ENCODE measurements at places on chromosomes 3 and 15.
A peak's percentile ranks its signal among the peaks of the same experiment; 100 is the strongest.

- DNase-seq, result no peak
Measured at GRCh38 chr3:170614214-170614966, 28.5 kb upstream of the SLC7A14 start.

- DNase-seq, result no peak
Measured at GRCh38 chr3:111863942-111864694, 5.1 kb downstream of the PHLDB2 start.

GRCh38 chr3:43729707-43730414, 39.1 kb downstream of the ABHD5 start:
- DNase-seq, result no peak

DNA sequence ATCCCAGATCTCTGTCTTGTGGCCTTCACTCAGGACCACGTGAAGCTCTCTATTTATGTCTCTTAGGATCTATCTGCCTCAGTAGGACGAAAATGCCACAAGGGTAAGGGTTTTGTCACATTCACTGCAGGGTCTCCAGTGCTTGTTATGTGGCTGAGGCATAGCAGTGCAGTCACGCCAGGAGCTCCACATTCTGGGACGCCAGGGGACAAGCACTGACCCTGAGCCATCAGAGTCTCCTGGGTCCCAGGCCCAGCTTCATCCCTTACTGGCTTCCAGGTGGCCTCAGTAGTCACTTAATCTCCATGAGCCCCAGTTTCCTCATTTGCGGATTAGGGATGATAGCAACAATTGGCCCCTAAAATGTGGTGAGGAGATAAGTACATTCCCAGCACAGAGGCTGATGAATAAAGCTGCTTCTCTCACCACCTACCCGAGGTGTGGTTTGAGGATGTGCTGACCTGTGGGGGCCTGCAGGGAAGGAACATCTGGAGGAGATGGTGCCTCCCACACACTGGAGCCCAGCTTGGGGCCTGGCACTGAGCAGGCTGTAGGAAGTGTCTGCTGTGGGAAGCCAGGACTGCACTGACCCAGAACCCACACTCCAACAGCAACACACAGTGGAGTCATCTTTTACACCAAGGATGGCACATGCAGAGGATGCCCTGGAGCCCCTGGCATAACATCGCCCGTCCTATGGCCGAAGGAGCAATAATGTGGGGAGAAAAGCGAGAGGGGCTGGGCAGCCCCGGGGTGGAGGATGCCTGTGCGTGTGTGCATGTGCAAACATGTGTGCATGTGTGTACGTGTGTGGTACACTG, 93.2 kb upstream of the IQSEC1 start:
- DNase-seq, result no peak

DNA sequence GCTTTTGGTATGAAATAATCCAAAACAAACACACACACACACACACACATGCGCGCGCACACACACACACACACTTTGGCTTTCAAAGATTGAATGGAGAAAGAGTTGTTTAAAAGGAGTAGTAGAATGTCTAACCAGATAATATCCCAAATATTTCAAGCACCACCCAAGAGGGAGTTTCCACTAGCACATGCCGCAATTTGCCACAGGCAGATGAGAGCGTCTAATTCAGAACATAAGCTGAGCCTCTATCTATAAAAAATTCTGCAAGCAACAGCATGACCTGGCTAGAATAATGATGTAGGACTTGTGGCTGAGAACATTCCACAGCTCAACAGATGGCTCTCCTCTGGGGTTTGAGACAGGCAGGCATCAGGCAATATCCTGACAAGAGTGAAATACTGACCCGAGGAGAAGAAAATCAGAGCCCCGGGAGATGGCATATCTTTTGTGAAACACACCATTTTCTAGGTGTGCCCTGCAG, 302.5 kb upstream of the GADL1 start:
- no peak for DNase-seq

GRCh38 chr15:67017311-67017710, 48.1 kb upstream of the SMAD3 start:
- no peak for DNase-seq

- no peak for DNase-seq
Measured at GRCh38 chr15:73387507-73388255, 18.9 kb upstream of the HCN4 start.

DNA sequence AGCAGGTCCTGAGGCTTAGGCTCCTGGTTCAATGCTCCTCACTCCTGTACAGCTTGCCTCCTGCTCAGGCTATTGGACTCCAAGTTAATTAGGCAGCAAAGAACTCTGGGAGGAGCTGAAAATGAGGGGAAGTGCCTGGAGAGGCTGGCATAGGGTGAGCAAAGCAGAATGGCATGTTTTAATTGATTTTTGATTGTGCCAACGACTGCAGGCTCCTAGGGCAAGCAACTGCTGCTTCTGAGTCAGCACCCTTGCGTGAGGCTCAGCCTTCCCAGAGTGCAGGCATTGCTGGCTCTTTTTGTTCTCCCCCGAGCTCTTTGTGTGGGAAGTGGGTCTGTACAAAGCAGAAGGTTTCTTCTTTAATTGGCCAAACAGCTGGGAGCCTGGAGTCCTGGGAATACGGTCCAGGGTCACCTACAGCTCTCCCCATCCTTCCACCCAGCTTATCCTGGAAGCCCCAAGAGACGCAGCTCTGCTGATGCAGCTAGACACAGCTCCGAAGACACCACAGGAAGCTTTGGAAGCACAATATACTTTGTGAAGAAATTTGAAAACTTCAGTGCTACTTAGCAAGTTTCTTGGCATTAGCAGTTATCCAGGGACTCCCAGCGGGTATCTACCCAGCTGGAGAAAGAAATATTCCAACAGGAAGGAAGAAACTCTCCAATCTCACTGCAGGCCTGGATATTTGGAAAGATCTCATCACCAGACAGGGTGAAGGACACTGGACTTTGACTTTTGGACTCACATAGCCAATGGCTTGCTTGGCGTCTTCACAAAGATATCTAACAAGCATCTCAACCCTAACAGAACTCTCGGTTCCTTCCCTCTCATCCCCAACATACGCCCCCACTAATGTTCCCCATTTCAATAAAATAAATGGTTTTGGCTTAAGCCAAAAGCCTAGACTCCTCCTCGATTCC, 76.8 kb downstream of the BDH1 start:
- DNase-seq, result no peak

GRCh38 chr3:32814361-32814760, 3.4 kb upstream of the TRIM71 start:
- DNase-seq, result no peak

DNA sequence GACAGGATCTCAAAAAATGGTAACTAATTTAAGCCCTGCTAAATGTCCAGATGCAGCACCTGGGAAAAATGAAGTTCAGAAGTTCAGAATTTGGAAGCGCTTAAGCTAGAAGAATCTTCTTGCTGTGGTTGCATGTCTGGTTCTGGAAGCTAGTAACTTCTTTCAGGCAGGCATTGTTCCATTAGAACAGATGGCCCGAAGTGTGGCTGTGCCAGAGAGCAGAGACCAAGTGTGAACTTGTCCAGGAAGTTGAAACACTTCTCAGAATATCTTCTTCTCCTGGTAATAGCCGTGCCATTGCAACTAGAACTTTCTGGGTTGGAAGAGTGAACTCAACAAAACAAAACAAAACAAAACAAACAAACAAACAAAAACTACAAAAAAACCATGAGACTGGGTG, 80.0 kb downstream of the MITF start:
- DNase-seq, result no peak

GRCh38 chr3:150409512-150410310, 1.6 kb downstream of the TSC22D2 start:
- peak; percentile 81 for DNase-seq

DNA sequence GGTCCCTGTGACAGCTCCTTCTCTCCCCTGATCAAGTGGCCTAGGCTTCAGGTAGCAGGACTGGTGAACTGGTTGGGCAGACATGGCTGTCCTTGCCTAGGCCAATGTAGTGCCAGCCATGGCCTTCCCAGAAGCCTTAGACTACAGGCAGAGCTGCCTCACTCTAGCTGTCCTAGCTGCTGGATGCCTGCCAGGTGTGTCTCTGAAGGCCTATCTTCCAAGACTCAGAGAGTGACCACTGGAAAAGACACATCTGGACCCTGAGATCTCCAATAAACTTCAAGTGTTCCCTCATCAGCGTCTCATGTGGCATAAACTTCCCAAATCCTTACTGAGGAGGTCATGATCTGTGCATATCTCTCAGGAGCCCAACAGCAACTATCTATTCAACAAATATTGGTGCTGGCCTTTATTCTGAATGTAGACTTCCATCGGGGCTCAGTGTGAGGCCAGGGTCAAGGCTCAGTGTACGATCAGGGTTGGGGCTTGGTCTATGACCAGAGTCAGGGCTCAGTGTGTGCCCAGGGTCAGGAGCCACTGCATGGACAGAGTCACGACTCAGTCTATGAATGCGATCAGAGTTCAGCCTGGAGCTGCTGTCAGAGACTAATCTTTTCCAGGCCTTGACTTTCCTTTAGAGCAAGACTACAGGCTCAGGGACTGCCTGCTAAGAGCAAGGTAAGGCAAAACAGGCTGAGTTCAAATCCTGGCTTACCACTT, 36.5 kb upstream of the INSYN1 start:
- no peak for DNase-seq

DNA sequence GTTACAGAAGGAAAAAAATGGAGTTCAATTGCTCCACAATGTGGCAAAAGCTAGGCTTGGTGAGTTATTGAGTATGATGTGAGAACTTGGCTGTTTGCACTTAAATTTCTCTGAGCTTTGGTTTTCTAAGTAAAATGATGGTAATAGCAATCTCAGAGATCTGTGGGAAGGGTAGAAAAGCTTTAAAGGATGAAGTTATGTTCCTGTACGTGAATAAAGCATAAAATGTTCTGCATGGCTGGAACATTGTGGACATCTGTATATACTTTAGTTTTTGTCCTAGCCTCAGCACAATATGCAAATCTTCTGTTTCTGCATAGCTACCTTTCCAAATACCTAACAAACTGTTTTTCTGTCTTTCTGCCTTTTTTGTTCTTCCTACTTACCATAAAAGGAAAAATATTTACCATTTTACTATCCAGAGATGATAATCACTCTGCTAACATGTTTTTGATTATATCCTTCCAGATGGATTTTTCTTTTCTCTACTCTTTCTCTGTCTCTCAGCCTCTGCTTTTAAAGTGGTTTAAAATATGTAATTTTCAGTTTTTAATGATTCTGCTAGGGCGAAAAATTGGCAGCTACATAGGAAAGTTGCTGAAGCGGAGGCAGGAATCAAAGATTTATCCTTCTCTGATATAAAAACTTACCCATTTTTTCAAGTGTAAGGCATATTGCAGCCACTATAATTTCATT, 188.1 kb downstream of the FNDC3B start:
- no peak for DNase-seq

DNA sequence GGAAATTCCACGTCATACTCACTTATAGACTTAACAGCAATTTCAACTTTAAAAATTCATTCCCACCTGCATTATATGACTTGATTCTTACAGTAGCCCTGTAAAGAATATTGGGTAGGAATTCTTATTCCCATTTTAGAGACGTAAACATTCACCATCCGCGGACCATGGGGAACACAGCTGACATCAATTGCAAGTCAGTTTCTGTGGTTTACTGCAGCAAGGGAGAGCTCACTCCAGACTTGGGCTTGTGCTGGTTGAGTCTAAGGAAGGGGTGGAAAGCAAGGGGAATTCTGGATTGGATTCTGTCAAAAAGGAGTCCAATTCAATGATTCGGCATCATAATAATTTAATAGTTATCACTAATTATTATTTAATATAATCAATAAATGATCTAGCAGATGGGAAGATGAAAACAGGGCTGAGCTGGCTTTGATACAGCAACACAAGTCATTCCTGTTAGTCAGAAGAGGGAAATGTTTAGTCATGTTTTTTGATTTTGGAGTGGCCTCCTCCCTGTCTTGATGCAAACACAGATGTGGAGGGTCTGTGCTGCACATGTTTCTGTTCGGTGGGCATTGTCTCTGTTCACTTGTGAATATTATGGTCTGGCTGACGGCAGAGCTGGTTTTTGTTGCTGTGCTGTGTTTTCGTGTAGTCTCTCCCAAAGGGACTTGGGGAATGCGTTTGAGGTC, 9.7 kb downstream of the LIPC start:
- DNase-seq, result no peak
